Fibroblast of skin of abdomen (primary cell): ENCODE measurements at places on chromosomes 1 and 21.

GRCh38 chr21:25507522-25507921 lies 99.8 kb downstream of the MRPL39 start:
- DNase-seq = no peak

DNA sequence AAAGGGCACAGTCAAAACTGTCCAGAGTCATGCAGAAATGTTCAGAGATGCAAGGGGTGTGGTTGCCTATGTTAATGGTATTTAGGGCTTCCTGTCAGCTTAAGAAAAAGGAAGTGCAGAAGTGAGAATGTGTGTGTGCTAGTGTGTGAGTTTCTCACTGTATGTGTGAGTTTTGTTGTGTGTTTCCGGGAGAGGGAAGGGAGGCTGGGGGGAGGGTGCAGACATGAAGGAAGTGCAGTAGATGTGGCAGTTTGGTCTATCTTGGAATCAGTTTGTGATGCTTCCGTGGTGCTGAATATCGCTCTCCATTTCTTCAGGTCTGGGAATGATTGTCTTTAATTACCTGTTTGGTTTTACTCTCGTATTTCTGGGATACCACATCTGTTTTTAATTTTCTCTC lies 16.5 kb upstream of the ATP6V1G3 start:
- DNase-seq = peak; percentile 63

DNA sequence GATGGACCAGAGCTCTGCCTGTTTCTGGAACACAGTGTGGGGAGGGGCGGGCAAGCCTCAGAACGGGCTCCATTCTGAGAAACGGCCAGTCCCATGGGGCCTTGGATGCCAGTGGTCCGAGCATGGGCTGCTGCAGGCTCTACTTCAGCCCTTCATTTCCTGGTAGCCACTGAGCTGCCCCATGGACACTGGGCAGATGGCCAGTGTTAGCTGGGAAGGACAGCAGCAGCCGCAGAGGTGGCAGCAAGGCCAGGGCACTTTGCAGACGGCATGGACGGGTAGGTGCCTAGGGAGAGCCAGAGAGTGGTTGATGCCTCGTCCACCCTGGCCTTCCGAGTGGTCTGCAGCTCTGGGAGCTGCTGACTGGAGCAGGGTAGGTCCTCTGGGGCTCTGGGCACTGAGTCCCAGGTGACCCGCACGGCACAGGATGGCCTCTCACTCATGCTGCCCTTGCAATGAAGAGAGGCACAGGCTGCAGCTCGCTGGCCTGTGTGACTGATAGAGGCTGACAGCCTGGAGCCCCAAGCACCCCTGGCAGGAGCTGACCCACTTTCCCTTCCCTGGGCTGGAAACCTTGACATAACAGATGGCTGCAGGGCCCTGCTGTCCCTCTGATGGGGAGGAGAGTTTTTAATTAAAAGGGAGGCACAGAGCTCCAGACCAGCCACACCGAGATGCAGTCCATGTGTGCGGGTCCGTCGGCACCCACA lies 87.7 kb upstream of the COL6A1 start:
- DNase-seq = no peak

- DNase-seq = no peak
Observed at GRCh38 chr21:29638761-29639327, 301.0 kb downstream of the GRIK1 start.

DNA sequence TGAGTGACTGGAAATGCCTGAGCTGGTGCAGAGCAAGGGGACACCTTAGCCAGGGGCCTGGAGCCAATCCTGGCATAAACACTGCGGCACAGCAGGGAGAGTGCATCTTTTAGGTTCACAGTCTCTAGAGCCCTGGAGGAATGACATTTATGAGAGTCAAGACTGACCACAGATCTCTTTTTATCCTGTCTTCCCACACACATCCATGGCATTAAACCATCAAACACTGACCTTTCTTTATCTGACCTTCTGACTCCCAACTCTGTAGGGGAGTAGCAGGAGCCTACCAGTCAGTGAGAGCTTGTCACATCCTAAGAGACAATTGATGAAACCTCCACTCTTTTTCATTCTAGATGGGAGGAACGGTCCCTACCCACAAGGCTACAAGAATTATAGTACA lies 7.9 kb downstream of the CD34 start:
- DNase-seq = no peak

- DNase-seq = no peak
Observed at GRCh38 chr1:167683226-167683625, 38.6 kb upstream of the MPZL1 start.

DNA sequence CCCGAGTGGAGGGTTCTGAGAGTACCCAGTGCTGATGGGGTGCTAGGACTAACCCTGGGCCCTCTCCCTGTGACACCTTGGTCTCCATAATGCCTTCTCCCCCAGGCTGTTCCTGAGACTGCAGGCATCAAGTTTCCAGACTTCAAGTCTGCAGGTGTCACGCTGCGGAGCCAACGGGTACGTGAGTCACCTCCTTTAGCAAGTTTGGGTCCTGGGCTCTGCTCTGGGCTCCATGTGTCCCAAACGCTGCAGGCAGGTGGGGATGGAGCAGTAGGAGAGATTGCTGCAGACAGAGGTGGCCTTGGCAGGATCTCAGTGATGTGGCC lies 6.0 kb downstream of the DMAP1 start:
- DNase-seq = no peak

GRCh38 chr1:231929311-231929710 lies 302.7 kb downstream of the DISC1 start:
- peak; percentile 74 for DNase-seq

GRCh38 chr1:44576456-44577150 lies 97.7 kb downstream of the TMEM53 start:
- no peak for DNase-seq

- no peak for DNase-seq
Observed at GRCh38 chr1:30035522-30036228, 687.7 kb downstream of the MATN1 start.

- no peak for DNase-seq
Observed at GRCh38 chr1:245546875-245547274, 392.1 kb downstream of the KIF26B start.

- peak; percentile 51 for DNase-seq
Observed at GRCh38 chr1:34975338-34975737, 9.8 kb downstream of the TMEM35B start.
